ENCODE measurements at places on chromosomes 2 and 18.

DNA sequence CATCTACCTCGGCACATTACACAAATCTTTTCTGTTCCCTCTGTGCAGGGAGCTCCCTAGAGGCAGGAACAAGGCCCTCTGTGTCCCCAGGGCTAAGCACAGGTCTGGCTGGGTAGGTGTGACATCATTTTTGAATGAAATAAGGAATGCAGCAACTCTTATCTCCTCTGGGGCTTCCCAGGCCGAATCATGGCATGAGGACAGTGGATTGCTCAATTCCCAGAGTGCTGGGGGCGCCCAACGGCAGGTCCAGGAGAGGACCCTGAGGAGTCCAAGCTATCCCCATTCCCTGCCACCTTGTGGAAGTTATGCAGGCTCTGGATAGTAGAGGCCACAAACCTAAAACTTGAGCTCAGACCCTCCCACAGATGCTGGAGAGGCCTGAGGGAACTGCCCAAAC is 158.0 kb upstream of the RAB6C start:
- no peak for DNase-seq

DNA sequence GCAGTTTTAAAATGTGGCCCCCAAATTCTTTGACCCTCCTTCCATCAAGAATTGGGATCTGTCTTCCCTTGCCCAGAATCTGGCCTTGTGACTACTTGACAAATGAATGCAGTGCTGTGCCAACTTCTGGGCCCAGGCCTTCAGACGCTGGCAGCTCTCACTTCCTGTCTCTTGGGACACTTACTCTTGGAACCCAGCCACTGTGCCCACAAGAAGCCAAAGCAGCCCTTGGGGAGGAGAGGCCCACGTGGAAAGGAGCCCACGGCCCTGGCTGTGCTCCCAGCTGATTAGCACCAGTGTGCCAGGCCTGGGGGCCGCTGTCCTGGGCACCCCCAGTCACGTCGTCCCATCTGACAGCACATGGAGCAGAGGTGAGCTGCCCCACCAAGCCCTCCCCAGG is 56.6 kb downstream of the RPL37A start:
- peak; percentile 21 for DNase-seq

- DNase-seq, result peak; percentile 46
These were observed 9.0 kb downstream of the RNF144A start for GRCh38 chr2:6926071-6926732.

- DNase-seq, result no peak
These were observed 38.3 kb downstream of the MRPL44 start for GRCh38 chr2:223995569-223995968.

DNA sequence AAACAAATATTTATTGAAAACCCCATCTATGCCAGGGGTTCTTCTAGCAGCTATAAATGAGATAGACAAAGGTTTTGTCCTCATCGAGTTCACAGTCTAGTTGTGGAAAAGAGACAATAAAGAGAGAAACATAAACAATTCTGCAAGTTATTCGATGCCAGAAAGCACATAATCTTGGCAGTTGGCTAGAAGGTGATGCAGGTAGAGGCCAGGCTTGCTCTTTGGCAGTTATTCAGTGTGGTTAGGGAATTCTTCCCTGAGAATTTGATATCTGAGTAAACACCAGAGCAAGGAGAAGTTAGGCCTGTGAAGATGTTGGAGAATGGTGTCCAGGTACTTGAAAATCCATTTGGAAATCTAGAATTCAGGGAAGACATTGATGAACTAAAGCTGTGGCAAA is 547.4 kb downstream of the SLC4A3 start:
- no peak for DNase-seq

- no peak for DNase-seq
These were observed 48.3 kb upstream of the ACAA2 start for GRCh38 chr18:49861659-49862058.

DNA sequence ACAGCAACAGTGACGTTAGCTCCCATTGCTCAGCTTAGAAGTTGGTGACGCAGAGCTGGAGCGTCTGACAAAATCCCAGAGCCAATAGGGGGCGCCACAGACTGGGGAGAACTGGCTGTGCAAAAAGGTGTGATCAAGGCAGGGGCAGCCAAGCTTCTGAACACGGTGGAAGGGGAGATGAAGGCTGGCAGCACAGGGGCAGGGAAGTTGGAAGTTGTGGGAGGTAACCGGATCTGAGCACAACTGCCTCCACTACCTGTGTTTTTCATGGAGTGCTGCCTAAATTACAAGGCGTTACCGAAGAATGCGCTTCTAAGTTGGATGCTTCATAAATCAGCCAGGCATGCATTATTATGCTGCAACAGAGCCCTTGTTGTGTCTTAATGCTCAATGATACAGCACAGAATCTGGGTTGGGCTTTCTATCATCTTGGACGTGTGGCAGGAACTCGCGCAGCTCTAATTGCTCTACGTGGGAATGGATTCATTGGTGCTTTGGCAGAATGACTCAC is 370.0 kb downstream of the SLC4A3 start:
- DNase-seq, result peak; percentile 41

GRCh38 chr2:47034973-47035609 is 119.5 kb upstream of the MCFD2 start:
- DNase-seq, result peak; percentile 30

GRCh38 chr2:69164061-69164778 is 151.2 kb downstream of the ANTXR1 start:
- no peak for DNase-seq

DNA sequence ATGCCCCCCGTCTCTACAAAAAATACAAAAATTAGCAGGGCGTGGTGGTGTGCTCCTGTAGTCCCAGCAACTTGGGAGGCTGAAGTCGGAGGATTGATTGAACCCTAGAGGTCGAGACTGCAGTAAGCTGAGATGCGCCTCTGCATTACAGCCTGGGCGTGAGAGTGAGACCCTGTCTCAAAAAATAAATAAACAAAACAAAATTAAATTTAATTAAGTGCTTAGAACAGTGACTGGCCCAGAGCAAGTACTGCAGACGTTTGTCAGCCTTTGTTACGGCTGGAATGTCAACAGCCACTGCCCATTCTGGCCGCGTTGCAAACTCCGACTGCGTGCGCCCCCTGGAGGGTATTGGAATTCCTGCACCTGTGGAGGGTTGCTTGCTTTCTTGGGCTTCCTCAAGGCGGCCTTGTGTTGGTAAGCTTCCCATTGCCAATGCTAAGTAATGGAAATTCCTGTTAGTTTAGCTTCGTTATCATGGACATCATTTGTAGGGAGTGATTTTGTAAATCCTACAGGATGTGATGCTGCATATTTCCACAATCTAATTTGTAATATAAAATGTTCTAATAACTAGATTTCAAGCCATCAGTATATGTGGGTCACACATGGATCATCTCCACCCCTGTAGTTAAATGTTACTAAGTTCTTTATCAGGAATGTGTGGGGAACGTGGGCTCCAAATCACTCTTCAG is 15.9 kb upstream of the ATP6V1B1 start:
- peak; percentile 86 for DNase-seq

- DNase-seq, result peak; percentile 71
These were observed 12.9 kb downstream of the UBR3 start for GRCh38 chr2:169839954-169840746.

DNA sequence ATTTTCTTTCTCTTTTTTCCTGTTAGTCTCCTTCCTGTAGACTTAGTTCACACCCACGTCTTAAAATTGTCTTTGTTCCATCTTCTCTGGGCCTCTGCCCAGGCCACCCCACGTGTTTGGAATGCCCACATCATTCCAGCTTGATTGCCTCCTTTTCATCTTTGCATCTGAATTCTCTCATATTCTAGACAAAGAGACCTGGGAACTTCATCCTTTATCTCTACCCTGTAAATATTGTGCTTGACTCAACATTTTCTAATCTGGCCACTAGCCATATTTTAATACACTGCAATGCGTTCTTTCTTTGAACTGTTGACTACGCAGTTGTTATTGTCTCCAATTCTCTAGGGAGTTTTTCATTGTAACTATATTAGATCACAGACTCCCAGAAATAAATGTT is 187.5 kb upstream of the NRXN1 start:
- no peak for DNase-seq

- no peak for DNase-seq
These were observed 165.3 kb upstream of the TWIST2 start for GRCh38 chr2:238682536-238682935.

DNA sequence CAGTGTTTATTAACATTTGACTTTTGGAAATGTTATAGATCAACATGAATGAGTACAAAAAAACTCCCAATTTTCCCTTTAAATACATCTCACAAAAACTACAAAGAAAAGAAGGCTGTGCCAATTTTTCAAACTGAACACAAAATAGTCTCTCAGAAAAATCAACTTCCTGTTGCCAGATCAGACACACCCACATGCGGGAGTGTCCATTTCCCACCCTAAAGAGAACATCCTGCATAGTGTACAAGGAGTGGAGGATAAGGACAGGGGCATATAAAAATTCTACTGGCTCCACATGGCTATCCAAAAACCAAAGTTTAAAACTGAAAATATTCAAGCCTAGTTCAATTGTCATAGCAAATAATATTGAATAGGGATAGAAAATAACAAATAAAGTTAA is 165.3 kb downstream of the ATAD2B start:
- peak; percentile 6 for DNase-seq

- no peak for DNase-seq
These were observed 24.4 kb downstream of the RDH14 start for GRCh38 chr2:18536100-18536499.

DNA sequence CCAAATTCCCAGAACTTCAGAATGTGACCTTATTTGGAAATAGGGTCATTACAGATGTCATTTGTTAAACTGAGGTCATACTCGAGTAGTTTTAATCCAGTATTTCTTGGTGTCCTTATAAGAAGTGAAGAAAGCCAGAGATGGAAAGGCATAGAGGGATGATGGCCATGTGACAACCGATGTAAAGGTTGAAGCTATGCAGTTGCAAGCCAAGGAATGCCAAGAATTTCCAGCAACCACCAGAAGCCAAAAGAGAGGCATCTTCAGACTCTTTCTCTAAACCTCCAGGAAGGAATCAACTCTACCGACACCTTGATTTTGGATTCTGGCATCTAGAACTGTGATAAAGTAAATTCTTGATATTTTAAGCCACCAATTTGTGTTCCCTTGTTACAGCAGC is 242.2 kb downstream of the CDH20 start:
- no peak for DNase-seq

GRCh38 chr2:39252888-39253518 is 9.2 kb upstream of the CDKL4 start:
- DNase-seq, result no peak

- no peak for DNase-seq
These were observed 122.3 kb upstream of the SIX2 start for GRCh38 chr2:45131587-45131986.

- DNase-seq, result peak; percentile 82
These were observed 566 bp downstream of the GATA6 start for GRCh38 chr18:22169889-22170420.

DNA sequence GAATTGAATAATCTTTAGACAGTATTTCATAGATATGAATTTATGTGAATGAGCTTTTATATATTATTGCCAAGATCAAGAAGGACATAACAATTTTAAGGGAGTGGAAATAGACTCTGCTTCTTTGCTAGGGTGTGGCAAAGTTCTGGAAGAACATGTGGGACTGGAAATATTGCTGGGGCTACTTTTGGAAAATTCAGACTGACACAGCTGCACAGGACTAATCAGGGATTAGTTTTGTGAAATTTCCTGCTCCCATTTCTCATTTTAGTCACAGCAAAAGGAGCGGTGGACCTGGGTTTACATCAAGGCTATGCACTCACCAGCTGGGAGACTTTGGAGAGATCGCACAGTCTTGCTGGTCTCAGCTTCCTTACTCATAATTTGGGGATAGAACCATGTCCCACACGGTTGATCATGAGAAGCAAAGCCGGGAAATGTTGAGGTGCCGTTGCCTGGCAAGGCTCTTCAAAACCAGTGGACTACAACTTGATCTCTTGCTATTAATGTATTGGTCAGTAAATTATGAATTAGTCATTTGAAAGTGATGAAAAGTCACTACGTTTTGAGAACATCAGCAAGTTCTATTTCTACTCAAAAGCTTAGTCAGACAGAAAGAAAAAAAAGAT is 42.4 kb downstream of the IL1RL2 start:
- DNase-seq, result no peak

DNA sequence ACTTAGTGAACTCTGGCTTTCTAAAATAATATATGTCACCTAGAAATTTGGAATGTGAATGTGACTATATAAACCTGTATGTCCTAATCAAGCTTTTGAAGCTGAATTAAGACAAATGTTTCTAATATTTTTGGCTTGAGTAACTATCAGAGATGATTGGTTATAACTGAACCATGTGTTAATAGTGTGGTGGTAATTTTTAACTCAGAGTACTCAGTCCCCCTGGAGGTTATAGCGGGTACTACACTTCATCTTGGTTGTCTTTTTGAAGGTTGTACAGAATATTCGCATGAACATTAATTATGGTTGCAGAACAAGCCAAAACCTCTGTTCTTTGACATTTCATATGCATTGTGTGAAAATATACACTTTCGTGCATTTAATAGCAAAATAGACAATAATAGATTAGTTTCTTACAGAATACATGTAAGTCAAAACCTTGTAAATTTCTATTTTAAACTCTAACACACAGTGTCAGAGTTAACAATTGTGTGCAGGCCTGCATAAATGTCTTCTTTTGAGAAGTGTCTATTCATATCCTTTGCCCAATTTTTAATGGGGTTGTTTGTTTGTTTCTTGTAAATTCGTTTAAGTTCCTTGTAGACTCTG is 86.0 kb downstream of the OSBPL6 start:
- DNase-seq, result peak; percentile 46

DNA sequence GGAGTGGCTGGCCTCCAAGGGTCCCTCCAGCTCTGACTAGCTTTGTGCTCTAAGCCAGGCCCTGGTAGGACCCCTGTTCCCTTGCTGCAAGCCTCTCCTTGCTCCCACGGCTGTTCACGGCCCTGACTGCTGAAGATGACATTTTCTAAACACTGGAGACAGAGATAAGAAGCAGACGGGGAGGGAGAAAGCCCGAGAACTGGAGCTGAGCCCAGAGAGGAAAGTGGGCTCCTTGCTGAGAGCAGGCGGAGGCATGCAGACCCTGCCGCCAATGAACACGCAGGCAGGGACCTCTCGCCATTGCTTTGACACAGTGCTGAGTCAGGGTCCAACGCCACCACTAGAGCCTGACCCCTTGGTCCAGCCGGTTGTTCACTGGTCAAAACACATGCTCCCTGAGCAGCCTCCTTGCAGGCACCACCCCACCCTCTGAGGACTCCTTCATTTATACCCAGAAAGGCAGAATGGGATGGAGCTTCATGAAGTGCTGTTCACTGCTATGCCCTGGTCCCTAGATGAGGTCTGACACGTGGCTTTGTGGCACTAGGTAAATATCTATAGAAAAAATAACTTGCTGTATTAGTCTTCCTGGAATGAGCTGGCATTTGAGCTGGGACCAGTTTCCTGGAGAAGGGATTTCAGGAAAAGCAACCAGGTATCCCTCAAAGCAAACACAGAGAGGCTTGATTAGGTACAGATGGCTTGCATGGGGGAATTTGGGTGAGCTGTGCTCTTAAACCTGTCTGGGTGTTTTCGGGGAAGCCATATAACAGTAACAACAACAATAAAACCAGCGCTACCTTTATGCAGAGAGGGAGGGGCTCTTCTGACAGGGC is 65.7 kb downstream of the MCFD2 start:
- DNase-seq, result peak; percentile 95

GRCh38 chr2:108605947-108606346 is 71.7 kb downstream of the LIMS1 start:
- no peak for DNase-seq

All from lung (tissue), 17 donors.